NCI-H146 (cell line): ENCODE measurements at places on chromosomes 6 and 20.

DNA sequence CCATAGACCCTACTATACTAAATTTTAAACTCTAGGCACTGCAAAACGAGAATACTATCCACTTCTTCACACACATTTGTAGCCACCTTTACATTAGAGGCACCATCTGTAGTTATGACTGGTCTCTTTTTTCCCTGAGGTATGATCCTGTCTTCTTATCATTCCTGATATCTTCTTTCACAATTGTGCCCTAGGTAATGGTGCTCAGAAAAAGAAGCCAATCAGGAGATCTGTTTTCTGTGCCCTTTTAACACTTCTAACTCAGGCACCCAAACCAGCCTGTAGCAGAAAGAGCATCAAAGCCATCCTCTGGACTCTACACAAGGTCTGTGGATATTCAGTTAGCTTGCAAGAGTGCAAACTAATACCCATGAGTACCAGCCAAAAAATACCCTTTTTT, 149.7 kb upstream of the SGK1 start:
- DNase-seq: no peak

GRCh38 chr6:91080871-91081270, 494.0 kb upstream of the MAP3K7 start:
- DNase-seq: no peak

DNA sequence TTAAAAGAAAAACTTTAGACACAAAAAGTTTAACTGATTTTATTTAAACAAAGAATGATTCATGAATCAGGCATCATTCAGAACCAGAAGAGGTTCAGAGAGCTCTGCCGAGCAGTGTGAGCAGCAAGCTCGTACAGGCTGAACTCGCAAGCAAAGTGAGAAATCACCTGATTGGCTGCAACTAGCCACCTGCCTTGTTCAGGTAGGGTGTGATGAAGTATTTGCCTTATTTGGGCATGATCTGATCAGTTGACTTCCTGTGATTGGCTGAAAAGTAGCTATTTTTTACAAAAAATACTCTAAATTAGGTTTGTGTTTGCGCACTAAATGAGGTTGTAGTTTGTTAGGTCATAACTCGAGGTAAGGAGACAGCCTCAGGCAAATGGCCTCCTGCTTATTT, 80.7 kb downstream of the HIVEP1 start:
- DNase-seq: no peak

GRCh38 chr6:169912266-169913095, 161.1 kb downstream of the ERMARD start:
- no peak for DNase-seq

DNA sequence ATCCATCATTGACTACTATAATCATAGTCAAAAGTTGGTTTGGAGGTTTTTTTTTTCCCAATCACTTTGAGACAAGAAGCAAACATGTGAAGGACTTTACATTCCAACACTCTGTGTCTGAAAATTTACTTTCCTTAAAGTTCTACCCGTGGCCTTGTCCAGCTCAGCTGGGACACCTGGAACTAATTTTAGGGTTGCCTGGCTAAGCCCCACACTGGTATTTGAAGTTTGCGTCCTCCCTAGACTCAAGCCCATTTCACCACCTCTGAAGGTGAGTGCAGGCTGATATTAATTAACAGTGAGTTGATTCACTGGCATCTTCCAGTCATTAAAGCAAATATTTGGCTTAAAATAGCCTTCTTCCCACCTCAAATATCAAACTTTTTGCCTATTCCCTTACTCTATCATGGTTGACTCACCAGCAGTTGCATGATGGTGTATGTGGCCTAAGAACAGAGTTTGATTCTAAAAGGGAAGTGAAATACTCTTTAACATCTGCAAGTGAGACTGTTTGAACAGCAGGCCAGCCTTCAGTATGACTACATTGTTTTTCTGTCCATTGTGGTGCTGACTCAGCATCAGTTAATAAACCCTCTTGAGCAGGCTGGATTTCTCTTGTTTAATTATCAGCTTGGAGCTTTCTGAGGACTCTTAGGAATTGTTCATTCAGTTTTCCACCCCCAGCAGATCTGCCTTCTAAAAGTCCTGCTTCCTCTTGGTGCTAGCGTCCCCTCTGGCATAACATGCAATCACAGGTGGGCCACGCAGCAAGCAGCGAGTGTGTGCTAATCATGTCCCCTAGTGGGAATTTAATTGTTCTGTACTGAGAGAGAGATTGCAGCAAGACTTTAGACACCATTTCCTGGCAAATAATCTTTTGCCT, 1.8 kb upstream of the PRDM1 start:
- DNase-seq: no peak

DNA sequence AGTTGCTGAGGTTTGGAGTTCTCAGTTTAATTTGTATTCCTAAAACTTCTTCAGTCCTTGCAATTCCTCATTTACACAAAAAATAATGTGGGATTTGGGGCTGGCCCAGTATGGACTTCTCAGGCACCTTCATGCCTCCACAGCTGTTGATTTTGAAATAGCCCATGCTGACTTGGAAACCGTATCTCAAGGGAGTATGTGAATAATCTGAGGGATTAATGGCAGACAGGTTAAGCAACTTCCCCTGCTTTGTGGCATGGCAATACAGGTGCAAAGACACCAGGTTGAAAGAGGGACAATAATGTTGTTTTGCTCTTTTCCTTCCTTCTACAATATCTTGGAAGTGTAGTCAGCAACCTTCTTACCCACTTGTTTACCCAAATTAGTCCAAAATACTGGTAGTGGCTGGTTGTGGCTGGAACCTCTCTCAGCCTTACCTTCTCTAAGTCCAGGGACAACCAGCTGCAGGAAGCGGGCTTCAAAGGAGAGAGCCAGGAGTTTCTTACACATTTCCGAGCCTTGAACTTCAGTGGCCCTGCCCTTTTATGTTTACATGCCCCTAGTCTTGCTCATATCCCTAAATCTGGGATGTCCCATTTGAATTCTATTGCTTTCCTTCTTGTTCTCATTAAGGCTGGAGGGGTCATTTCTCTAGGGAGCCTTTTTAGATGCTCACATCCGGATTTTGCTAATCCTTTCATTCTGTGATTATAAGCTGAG, 44.1 kb upstream of the ADGRF1 start:
- DNase-seq: no peak

DNA sequence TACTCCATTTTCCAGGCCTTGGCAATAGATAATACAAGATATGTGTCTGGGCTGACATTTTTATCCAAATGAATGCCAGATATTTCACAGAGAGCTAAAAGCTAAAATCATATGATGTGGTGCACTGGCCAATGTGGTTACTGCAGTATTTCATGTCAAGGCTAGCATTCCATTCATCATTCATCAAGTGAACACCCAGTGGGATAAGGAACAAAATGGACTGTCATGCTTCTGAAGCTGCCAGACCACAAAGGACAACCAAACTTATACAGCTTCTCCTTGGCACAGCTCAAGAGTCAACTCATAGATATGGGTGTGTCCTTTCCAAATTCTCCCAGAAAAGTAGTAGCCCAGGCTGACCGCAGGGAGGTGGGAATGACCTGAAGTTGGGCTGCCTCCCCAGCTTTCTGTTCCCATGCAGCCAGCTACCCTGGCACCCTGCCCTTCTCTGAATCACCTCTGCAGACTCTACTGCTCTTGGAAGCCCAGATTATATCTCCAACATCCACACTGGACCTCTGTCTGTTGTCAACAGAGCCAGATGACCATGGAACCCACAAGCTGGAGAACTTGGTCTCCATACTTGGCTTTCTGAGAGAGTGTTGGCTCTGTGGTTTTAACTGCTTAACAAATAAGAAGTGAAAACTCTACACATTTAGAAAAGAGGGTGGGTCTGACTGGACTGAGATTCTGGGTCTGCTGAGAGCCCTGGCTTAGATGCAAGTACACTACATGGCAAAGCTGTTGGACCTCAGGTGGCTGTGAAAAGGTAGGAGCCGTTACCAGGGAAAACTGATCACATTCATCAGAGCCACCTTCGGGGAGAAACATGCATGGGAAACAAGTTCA, 122.8 kb downstream of the ALDH8A1 start:
- DNase-seq: no peak

DNA sequence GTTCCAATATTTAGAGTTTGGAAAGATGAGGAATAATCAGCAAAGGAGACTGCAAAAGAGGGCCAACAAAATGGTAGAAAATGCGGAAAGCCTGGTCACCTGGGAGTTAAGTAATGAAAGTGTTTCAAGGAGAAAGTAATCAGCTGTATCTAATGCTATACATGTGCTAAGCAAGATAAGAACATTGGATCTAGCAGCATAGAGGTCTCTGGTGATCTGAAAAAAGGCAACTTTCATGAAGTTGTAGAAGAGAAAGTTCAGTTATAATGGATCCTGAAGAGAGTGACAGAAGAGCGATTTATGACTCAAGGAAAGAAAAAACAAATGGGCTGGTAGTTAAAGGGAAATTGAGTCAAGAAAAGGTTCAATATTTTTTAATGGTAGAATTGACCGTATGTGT, 4.6 kb upstream of the RSPH3 start:
- DNase-seq: no peak

DNA sequence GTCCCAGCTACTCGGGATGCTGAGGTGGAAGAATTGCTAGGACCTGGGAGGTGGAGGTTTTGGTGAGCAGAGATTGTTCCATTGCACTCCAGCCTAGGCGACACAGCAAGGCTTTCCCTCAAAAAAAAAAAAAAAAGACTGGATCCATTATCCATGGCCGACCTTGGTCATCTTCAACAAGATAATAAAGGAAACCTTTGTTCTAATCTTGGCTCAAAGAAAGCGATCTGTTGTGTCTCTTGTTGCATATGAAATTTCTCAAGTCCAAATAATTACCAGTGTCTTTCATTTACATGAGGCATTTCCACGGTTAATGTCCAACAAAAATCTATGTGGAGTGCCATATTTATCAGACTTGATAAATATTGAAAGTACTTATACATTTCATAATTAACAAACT, 23.7 kb upstream of the KIF16B start:
- DNase-seq: no peak

- DNase-seq: no peak
These were observed 26.3 kb downstream of the METTL24 start for GRCh38 chr6:110331816-110332215.

DNA sequence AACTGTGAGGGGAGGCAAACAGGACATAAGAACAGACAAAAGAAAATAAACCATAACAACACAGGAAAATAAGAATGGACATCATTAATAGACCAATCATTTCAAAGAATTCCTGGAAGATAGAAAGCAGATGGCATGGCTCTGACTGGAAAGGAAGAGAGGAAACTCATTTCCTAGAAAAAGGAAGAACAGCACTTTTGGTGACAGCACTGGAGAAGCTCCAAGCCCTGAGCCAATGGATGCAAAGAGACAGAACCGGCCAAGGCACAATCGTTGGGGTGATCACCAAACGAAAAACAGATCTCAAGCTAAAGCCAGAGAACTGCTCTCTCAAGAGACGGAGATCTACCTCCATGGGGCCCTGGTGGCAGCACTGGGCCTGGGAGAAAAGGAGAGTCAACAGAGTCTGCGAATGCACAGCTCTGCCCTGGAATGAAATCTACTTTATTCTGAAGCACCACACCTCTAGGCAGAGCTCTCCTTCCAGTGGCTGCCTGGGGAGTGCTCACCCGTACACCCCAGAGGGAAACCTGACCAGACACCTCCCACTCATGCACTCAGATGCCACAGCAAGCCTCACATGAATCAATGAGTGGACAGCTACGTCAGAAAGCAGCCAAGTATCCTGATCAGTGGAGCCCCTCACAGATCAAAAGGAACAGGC, 24.2 kb downstream of the KIAA0319 start:
- DNase-seq: no peak

DNA sequence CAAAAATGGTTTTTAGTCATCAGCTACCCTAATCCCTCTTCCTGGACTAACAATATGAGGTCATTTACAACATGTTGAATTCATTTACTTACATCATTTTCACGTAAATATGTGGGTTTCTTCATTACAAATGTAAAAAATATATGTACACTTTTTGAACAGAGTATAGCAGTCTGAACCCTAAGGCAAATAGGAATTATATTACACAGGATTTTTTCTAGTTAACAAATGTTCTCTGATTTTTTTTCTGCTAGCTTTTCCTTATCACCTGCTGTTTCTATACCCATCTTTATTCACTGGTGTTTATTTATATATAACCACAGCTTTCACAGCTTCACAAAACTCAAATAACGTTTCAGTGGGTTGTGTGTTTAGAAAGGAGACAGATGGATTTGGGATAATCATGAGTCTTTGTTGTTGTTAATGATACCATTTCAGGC, 21.0 kb upstream of the CD2AP start:
- peak; percentile 77 for DNase-seq

DNA sequence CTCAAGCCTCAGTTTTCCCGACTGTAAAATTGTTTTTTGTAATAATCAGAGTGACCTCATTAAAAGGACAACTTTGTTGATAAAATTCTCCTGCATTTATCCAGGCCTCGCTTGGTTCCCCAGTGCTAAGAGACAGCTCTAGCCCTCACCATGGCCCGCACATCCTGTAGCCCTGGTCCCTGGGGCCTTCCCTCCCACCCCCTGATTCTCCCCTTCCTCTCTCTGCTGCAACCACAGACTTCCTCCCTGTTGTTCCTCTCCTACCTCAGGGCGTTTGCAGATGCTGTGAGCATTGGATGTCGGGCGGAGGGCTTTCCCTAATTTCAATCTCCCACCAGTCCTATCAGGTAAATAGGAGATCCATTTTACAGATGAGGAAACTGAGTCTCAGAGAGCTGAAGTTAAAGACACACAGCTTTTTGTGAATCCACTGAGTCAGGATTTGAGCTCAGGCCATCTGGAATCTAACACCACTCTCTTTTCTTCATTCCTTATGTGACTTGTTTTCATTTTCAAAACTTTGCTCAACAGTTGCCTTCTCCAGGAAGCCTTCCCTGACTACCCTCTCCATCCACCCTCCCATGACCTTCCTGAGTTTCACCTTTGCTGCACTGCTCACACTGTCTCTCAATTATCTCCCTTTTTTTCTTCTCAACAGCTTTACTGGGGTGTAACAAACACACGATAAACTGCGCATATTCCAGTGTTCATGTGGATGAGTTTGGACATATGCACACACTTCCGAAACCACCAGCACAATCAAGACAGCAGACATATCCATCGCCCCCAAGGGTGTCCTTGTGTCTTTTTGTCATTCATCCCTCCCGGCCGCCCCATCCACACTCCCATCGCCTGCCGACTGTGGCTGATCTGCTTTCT, 107.1 kb downstream of the CEBPB start:
- DNase-seq: no peak

DNA sequence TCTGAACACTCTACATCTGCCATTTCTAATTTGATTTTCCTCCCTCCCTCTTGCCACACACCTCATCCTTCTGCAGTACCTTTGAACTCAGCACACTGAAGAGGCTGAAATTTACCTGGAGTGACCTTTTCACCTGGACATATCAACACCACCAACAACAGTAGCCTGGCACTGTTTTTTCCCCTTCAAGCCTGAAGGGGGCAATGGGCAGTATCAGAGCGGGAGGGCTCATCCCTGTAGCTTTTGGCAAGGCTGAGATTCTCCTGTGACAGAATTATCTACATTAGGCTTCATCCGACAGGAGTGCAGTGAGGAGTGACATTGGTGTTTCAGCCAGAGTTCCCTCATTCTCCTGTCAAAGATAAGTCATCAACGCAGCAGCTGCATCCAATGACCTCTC, 312.8 kb upstream of the SPTLC3 start:
- peak; percentile 1 for DNase-seq

- DNase-seq: no peak
These were observed 245.0 kb upstream of the RIN2 start for GRCh38 chr20:19512886-19513677.
